OCI-M1 (cell line): ENCODE measurements at places on chromosomes 16 and 17.

- DNase-seq, result no peak
These were observed 3.3 kb downstream of the HASPIN start for GRCh38 chr17:3727041-3727440.

- peak; percentile 55 for DNase-seq
These were observed 38.9 kb downstream of the MRTFB start for GRCh38 chr16:14109782-14110727.

DNA sequence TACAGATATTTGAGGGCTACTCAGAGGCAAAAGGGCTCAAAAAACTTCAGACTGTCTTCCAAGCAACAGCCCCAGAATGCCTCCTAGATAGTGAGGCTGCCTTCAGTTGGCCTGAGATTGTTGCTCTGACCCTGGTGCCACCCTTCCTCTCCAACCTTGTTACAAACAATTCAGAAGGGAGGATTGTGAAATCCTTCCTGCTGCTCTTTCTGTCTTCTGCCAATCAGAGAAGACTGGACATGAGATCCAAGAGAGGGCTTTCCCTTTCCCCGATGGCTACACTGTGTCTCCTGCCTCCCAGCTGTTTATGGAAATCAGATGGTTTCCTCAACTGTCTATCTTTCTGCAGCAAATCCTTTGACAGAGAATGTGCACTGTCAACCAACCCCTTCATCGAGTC lies 419.9 kb downstream of the CDH13 start:
- peak; percentile 17 for DNase-seq

- peak; percentile 41 for DNase-seq
These were observed 430 bp downstream of the BCAS3 start for GRCh38 chr17:60678118-60678444.

DNA sequence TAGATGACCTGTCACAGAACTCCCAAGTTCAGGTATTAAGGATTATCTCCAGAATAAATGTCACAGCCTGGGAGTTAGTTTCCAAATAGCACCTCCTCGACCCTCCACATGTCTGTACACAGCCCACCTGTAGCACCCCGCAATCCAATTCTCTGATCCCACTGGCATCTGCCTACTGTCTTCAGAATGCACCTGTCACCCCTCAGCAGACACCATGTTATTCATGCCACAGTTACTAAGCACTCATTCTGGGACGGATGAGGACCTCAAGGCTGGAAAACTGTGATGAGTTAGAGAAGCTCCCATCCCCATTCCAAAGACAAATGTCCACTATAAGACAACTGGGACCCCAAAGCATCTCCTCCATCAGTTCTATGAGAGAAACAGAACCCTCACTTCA lies 7.8 kb downstream of the EMP2 start:
- no peak for DNase-seq
